Amniotic stem cell (primary cell): ENCODE measurements at places on chromosomes 5 and 9.

GRCh38 chr9:36169166-36169565 lies at the start of gene CCIN:
CCIN (plus strand) TSS chr9:36169388; CDS start chr9:36169503, 115 bp downstream.
- no peak for DNase-seq

- DNase-seq, result no peak
Observed at GRCh38 chr5:95417971-95418370, 26.8 kb downstream of the FAM81B start.

GRCh38 chr9:129037767-129038098 lies 1.3 kb downstream of the MIGA2 start:
- DNase-seq, result no peak

DNA sequence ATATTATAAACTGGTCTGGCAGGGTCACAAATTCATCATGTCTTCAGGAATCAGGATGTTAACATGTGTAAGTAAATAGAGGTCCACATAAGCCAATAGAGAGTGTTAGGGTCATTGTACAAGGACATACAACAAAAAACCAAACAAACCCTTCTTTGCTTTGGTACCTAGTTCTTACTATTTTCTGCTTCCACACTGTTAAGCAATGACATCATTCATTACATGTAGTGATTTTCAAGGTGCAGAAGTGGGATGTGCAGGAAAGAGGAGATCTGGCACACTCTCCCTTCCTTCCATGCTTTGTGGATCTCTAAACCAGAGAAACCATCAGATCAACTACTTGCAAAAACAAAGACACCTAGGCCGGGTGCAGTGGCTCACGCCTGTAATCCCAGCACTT lies 184.1 kb downstream of the RAPGEF6 start:
- DNase-seq, result no peak

DNA sequence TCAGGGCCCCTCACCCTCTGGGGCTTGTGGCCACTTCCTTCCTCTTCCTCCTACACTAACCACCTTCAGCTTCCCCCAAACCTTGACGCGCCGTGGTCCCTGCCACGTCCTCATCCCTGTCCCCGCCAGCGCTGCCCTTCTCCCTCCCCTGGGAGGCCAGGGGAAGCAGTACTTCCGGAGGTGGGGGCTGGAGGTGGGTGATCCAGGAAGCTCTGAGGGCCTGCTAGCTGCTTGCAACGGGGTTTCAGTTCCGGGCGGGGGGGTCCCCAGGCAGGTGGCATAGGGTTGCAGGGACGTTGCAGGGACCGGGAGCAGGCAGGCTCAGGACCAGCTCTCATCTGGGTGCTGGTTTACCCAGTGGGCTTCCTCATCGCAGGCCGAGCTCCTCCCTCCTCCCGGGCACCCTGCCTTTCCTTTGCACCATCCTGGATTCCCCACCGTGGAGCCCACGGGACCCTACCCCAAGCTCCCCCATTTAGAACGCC lies 70.0 kb downstream of the RXRA start:
- DNase-seq, result no peak

DNA sequence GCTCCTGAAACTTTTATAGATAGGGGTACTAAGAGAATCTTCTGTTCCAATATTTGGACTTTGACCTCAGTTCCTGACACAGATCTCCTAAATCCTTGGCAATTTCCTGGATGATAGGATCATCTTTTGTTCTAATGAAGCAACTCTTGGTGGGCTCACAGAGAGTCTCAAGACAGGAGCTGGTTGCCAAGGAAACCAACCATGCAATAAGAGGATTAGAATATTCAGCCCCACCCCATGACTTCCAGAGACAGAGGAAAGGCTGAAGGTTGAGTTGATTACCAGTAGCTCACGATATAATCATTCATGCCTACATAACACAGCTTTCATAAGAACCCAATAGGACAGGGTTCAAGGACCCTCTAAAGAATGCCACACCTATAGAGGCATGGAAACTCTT lies 2050.2 kb upstream of the CDH6 start:
- DNase-seq, result no peak

DNA sequence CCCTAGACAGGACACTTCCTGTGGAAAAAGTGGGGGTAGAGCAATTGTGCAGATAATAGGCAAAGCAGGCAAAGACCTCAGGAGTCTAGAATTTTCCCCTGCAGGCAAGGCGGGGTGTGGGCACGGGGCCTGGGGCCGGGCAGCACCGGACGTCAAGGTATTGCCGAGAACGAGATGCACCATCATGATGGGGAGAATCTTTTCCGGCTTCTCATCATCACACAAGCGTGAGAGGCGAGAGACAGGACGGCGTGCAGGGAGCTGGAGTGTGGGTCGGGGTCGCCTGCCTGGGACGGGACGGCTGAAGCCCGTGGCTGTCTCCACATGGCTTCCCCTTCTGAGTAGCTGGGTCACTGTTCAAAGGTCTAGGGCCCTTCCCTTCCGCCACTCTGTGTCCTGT lies 44.5 kb downstream of the OLFM1 start:
- DNase-seq, result no peak

GRCh38 chr9:17521100-17521855 lies 57.6 kb upstream of the SH3GL2 start:
- no peak for DNase-seq

- no peak for DNase-seq
Observed at GRCh38 chr5:173410459-173411233, 82.4 kb upstream of the STC2 start.

DNA sequence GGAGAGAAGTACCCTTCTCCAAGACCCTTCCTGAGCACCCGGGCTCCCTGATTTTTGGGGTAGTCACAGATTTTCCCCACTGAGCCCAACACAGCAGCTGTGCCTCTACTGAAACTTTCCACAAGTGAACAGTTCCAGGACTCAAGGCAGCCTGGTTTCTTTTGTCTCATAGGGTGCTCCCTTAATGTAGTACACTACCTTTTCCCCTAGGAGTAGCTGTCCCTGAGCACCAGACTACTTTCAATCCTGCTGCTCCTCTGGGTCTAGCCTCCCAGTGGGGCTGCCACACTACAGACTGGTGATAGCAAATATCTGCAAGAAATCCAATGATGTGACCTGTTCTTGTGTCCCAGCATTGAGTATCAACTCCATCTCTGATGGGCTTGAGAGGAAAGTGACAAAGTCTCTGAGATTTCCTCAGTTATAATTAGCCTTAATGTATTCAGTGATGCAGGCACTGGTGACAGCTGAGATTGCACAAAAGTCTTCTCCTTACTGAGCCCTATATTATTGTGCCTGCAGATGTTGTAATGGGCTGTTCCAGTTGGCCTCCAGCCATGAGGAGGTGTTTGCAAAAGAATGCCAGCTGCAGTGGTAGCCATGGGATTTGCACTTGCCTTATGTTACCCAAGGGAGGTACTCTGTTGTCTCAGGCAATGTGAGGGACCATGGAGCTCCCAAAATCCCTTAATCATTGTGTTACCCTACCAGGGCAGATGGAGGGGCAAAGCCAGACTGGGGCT lies 1802.5 kb downstream of the EFNA5 start:
- DNase-seq, result no peak

GRCh38 chr9:132694144-132694543 lies 23.9 kb downstream of the GTF3C4 start:
- no peak for DNase-seq
